Omental fat pad (tissue), 4 donors: ENCODE measurements at places on chromosomes 5 and 9.
A peak's percentile ranks its signal among the peaks of the same experiment; 100 is the strongest.

GRCh38 chr9:123157221-123157620, 111.2 kb downstream of the STRBP start:
- DNase-seq: no peak

DNA sequence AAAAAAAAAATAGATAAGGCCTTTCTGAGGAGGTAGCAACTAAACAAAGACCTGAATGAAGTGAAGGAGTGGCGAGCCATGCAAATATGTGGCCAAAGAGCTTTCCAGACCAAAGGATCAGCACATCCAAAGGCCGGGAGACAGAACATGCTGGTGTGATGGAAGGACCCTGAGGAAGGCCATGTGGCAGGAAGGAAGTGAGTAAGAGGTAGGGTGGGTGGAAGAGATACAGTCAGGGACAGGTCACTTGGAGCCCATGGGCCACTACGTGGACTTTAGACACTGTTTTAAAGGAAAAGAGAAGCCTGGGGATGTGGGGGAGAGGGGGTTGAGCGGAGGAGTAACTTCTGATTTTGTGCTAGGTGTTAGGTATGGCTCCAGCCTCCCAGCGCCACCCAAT, 31.3 kb downstream of the SPRY4 start:
- no peak for DNase-seq

GRCh38 chr9:134136118-134136995, 475 bp downstream of the WDR5 start:
- DNase-seq: no peak

DNA sequence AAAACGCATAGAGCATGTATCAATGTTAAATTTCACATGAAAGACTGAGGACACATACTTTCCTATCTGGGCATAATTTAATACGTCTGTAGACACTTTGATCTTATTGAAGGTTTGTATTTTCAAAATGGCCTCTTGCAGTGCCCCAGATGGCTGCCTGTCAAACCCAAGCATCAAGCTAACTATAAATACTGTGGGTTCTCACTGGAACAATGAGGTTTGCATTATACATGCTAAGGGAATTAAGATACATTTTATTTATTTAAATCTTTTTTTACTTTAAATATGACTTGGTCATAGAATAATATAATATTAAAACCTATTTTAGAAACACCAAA, 702.9 kb upstream of the GRAMD2B start:
- DNase-seq: no peak

DNA sequence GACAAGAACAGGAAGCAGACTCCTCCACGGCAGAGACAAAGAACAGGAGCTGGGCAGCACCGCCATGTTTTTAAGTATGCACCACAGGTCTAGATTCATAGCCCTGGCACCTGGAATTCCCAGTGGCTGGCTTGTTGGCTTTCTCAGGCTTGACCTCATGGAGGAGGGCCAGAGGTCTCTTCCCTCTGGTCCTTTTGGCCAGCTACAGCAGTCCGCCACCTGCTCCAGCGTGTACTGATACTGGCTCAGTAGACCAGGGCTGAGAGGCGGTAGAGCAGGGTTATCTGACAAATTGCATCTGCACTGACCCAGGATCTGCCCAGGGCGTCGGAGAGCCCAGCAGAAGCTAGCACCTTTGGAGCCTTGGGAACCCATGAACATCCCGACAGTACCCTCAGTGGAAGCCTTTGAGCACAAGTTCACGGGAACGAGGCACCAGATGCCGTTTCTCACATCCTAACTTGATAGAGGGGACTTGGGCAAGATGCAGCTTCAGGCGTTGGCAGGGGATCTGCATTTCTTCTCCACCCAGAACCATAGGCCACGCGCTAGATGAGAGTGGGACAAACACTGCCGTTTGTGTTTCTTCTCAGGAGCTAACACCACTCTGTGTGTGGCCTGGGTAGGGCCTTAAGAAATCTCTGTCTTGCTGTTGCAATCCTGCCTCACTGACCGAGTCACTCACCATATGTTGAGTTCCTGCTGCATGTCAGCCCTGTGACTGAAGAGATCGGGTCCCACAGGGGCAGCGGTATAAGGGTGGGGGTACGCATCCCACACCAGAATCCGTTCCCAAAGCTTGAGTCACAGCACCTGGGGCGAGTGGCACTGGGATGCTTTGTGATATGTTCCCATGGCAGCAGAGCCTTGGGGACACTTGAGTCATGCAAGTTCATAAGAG, 90.3 kb upstream of the OTULINL start:
- no peak for DNase-seq

DNA sequence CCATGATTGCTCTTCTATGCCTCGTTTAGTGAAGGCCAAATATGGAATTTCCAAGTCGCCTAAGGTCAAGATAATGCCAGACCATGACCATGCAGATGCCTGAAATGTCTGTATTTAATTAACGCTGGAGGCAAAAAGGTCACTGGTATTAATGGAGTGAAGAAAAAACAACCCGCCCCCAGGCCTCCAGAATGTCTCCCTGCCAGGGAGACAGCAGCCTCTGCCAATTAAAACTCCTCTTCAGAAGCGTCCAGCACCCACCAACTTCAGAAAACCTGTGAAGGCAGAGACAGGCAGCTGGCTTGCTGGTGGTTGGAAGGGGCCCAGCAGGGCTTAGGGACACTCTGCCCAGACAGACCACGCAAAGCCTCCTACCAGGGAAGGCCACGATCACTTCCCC, 94.4 kb downstream of the VAV2 start:
- DNase-seq: no peak

DNA sequence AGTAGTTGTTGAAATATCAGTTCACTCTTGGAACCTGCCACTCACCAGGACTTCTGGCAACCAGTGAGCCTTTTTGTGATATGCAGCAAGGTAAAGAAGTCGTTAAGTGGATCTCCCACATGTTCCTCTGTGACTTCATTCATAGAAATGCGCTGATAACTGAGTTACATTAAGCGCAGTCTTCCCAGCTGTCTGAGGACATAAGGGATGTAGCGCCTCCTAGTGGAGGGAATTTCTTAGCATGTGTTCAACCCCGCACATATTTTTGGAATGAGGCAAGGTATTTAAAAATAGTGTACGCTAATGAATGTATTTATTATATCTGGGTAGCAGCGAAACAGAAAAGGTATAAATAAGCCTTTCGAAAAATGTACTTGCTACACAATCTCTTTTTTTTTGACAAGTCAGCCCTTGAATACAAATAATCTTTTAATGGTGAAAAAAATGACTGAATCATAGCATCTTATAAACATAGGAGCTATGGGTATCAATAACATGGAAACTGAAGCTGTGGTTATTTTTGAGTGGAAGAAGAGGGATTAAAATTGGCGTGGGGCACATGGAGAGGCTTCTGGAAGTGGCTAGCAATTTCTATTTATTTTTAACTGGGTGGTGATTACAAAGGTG, 38.0 kb downstream of the PALM2AKAP2 start:
- DNase-seq: peak; percentile 65

GRCh38 chr9:97437051-97437600, 25.2 kb downstream of the TDRD7 start:
- DNase-seq: no peak

DNA sequence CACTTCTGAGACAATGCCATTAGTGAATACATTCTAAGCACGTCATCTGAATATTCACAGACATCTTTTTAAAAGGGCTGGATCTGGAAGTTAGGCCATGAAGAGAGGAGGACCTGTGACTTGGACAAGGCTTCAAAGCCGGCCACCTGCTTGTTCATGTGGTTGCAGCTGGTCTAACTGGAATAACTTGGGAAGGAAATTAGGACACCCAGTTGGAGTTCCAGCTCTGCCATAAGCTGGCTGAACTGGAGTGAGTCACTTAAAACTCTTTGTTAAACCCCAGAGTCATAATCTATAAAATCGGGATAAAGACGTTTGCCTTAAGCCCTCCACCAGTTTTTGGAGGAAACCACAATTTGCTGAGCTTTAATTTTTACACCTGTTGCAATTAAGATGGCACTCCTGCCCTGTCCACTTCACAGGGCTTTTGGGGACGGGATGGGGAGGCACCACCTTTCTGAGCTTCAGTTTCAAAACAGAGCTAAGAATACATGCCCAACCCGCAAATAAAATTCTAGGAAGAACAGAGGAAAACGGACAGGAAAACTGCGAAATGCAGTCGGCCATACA, 536 bp upstream of the STX17 start:
- no peak for DNase-seq

- no peak for DNase-seq
These were observed 72.1 kb downstream of the PDE6A start for GRCh38 chr5:149872351-149873040.

GRCh38 chr9:74973714-74974113, 21.0 kb upstream of the C9orf40 start:
- no peak for DNase-seq

DNA sequence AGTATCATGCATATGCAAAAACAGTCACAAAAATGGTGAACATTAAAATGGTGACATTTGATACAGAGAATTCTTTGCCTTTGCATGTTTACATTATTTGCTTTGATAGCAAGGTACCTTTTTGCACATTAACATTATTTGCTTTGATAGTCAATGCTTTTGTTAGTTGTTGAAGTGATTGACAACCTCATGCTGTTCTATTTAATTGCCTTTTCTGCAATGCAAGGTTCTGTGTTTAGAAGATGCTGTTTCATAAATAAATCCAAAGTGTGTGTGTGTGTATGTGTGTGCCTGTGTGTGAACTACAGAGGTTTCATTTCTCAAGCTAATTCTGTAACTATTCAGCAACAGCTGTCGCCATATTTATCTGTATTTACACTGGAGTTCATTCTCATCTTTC, 668.7 kb downstream of the NR2F1-AS1 start:
- DNase-seq: no peak

DNA sequence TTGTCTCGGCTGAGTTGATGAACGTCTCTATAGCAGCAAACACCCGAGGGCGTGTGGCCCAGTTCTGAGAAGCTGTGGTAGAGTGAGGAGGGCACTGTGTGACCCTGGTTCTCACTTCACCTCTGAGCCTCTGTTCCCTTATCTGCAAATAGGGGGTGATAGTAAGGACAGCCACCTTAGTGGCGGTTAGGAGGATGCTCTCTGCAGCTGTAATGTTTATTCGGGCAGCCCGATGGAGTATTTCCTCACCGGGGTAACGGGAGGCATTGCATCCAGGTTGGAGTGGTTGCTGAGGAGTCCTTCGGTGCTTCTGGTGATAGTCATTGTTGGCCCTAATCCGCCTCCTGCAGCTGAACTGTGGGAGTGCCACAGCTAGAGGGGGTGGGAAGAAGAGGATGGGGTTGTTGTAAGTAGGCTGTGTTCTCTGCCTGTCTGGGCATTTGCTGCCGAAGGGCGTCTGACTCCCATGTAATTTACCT, 13.9 kb downstream of the PRRC2B start:
- no peak for DNase-seq

GRCh38 chr9:136029556-136029955, 65.5 kb downstream of the NACC2 start:
- DNase-seq: no peak

- DNase-seq: peak; percentile 74
These were observed 19.1 kb downstream of the DNAJA1 start for GRCh38 chr9:33044162-33044673.

- peak; percentile 80 for DNase-seq
These were observed 1.2 kb downstream of the LOX start for GRCh38 chr5:122076669-122077365.

GRCh38 chr5:61414806-61415205, 82.7 kb downstream of the ZSWIM6 start:
- DNase-seq: no peak

DNA sequence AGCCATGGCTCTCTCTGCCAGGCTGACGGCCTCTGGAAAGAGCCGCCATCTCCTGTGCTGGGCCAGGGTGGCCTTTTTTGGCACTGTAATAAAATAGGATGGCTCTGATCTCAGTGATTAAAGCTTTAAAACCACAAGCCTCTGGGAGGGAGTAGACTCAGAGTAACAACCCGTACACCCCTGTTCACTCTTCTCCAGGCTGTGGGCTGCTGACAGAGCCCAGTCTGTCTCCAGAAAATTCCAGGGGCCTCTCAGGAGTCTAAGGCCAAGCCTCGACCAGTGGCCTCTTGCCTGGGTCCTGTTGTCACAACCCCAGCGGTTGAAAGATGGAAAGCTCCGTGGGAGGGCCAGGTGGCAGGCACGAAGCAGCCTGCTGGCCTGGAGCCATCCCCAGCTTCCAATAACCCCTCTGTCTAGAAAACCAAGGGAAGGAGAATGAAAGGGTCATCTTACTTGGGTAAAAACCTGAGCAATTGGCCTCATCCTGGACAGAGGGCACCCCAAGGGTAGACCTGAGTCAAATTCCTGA, 286.7 kb upstream of the ZNF462 start:
- DNase-seq: no peak

- DNase-seq: no peak
These were observed 28.0 kb downstream of the MARCHF3 start for GRCh38 chr5:127002390-127002789.

GRCh38 chr5:108869066-108869465, 121.4 kb downstream of the FER start:
- DNase-seq: no peak
